ENCODE measurements at places on chromosomes 3 and 15.

DNA sequence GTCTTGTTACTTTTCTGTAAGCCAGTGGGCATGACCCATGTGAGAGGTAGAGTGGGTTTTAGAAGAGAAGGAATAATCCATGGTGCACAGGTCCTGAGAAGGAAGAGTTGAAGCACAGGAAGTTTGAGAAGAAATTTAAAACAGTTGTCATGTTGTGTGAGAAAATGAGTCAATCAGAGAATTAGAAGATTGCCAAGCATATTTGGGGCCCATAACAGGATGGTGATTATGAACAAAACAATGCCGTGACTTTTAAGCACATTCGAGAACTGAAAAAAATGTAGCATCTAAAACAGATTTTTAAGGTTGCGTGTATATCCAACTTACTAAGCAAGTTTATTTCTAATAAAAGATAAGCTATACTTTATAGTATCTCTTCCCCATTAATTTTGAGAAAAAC lies 198.7 kb downstream of the RORA start:
- no peak for DNase-seq

DNA sequence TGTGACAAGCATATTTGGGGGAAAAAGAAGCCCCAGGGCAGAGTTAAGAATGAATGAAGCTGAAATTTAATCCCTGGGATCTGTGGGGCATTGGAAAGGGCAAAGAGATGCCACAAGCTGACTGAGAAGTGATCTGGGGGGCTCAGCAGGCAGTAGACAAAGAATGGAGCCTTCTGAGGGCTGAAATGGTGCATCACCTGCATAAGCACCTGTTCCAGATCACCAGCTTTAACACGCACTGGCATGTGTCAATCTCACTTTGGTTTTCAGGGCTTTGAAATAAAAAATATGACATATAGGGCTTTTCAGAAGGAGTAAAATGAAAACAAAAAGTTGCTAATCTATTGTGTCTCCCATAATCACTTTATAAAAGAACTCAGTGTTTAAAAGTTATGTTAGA lies 210.8 kb upstream of the ARHGEF26 start:
- DNase-seq, result no peak

DNA sequence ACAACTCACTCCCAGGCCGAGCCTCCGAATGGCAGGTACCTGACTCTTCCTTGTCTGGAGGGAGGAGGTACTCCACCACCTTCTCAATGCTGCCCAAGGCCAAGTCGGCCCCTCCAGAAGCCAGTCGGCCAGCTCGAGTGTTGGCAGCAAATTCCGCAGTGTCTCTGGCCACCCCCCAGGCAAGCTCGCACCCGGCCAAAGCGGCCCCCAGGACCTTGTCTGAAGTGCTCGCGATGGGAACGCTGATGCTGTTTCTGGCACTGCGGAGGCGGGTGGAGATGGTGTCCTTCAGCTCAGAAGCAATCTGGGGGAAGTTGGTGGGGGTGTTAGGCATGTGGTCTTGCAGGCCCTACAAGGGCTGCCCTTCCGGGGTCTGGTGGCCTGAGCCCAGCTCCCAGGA lies 9.2 kb downstream of the PLIN1 start:
- no peak for DNase-seq

DNA sequence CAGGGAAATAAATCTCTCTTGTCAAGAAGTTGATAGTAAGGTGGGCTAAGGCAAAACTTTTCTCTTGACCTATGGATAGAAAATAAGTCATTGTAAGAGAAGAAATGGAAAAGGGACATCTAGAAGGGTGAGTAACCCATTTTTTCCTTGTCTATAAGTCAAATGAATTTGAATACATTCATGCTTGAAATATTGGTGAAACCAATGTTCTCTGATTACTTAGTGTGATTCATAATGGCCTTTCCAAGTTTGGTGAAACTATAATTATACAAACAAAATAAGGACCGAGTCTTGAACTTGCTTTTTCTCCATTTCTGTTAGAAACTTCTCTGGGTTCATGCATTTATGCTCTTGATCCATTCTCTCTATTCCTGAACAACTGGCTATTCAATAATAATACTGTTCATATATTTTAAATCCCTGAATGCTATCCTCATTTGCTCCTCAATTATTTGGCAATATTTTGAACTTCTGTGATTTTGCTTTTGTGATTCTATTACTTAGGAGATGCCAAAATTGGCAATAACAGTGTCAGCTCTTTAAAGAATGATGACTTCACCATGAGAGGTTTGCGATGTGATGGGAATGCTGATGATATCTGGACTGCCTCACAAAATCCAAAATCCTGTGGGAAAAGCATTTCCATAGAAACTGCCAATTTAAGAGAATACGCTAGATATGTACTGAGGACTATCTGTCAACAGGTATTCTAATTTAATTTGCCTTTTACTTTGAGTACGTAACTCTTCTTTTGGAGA lies 12.3 kb downstream of the P2RY12 start:
- no peak for DNase-seq

DNA sequence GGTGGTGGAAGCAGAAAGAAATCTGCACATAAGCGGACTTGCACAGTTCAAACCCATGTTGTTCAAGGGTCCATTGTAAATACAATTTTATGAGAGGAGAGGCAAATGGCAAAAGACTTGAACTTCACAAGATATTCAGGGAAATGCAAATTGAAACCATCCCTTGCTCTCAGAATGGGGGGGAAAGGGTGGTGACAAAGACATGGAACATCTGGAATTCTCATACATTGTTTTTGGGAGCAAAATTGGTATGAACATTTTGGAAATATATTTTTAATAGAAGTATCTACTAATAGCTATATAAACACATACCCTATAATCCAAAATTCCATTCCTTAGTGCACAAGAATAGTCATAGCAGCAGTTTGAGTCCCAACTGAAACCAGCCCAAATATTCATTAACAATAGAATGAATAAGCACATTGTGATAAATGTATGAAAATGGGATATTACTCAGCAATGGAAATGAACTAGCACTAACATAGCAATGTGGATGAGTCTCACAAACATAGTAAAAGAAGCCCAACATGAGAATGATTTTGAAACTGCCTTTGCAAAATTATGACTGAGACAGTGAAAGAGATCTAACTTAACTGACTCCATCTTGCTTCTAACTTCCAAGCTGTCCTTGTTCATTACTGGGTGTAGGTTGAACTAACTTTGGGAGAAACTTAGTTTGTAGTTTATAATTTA lies 77.2 kb downstream of the CD200R1L start:
- no peak for DNase-seq

DNA sequence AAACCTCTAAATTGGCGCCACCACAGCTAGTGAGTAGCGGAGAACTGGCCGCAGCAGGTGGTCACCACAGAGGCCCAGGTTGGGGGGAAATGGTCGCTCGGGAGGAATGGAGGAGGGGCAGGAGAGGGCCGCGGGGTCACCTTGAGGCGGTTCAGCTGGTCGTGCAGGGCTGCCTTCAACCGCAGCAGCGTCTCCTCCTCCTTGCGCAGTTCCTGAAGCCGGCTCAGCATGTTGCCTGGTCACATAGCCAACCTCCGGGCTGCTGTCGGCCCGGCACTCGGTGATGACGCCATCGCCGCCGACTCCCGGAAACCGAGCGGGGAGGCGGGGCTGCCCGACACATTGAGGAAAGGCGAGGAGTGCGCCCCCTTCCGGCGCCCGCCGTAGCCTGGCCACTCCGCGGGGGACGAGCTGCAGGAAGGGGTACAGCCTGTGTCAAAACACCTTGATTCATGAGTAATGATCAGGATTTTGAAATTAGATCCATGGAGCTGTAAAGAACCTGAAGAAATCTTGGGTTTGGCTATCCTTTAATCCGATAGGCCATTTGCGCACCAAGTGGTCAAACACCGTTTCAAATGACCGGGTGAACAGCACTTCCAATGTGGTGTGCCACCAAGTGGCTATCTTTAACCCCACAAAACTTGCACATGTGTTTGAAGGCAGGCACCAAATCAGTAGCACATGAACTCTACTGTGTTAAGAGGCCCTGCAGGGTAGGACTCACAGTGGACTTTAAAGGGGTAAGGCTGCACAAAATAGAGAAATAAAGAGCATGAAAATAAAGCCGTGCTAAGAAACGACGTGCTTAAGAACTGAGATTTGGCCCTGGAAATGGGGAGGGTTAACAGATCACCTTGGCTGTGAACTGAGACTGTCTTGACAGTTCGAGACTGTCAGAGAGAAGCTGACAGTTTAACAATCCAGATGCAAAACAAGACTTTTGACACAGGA lies at the start of gene SNAPC5:
Gene SNAPC5 (minus strand): TSS at position 261 of the 954 bp plus-strand sequence. CDS start 31 bp downstream, at position 230.
- peak; percentile 98 for DNase-seq

- no peak for DNase-seq
These were observed 30.9 kb downstream of the PTH1R start for GRCh38 chr3:46908294-46908985.

DNA sequence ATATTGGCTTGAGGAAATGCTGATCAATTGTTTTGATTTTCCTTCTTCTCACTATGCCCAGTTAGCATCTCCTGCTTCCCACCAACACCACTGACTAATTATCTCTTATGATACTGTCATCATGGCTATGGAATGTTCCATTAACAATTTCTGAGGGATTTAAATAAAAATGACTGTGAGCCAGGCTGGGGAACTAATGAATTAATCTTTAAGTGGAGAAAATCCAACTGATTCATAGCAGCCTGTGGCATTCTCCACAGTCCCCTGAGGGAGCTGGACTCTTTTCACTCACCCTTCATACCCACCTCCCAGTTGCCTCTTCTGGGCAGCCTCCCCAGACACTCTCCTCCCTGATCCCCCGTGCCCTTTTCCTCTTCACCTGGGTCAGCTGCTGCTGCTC lies 353.6 kb downstream of the CLSTN2 start:
- no peak for DNase-seq

DNA sequence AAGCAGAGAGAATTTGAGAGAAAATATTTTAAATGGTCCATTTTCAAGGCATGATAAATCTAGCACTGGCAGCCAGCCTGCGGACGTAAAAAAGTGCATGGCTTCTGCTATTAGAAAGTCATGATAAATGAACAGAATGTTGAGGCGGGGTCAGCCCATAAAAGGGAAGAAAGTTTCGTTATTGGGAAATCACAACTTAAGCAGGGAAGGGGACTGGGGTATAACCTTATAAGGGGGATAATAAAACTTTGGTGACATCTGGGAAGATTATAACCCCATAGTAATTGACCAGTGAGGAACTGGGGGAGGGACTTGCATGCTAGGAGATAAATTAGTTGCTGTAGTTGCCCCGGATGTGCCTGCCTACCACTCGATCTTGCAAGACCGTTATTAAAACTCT lies 88.4 kb upstream of the PLSCR4 start:
- no peak for DNase-seq

GRCh38 chr15:59237119-59237855 lies 30.6 kb downstream of the LDHAL6B start:
- DNase-seq, result peak; percentile 43

DNA sequence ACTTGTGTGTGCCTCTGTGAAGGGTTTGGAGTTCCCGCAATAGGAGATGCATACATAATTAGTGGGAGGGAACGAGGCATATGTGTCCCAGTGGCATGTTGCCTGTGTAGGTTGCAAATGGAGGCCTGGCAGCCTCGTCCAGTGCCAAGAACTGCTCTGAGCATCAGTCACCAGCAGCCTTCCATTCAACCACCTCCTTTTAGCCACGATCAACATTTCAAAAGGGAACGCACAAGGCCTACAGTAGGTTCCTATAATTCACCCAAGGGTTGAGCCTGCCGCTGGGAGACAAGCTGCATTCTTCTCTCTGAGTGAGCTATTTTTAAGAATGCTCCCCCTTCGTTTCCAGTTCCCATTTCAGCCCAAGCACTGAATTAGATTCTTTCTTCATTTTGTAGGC lies 78.8 kb upstream of the CTNNB1 start:
- DNase-seq, result no peak

GRCh38 chr15:99755692-99756409 lies 22.6 kb upstream of the LYSMD4 start:
- peak; percentile 87 for DNase-seq

GRCh38 chr3:64151342-64151871 lies 73.9 kb downstream of the PRICKLE2 start:
- DNase-seq, result no peak

- DNase-seq, result no peak
These were observed 3.7 kb downstream of the MEIS2 start for GRCh38 chr15:37096558-37097143.

Measured in hematopoietic multipotent progenitor cell treated with erythropoietin and hydrocortisone succinate and interleukin-3 and kit ligand, for 4 days (in vitro differentiated cells).